HT-29 (cell line): ENCODE measurements at places on chromosomes 12 and 14. TPM values are rescaled to one million over a fixed set of nuclear protein-coding genes. Genes with fewer than 3 reads are reported as not detected.

DNA sequence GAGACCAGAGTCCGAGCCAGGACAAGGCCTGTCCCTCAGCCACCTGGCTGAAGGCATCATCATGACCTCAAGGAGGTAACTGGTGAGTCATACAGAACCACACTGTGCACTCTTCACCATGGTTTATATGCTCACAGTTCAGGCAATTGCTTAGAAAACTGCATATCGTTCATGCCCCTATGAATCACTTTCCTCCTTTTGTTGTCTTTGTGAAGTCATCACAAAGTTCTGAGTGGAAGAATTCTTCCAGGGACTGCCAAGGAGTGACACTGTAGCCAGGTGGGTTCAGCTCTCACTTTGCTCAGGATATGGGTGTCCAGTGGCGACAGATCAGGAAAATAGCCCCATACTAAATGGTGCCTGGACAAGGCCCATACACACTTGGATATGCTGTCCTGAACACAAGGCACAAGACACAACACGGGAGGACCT, 92.5 kb downstream of the DPF3 start:
- DNase-seq: no peak

DNA sequence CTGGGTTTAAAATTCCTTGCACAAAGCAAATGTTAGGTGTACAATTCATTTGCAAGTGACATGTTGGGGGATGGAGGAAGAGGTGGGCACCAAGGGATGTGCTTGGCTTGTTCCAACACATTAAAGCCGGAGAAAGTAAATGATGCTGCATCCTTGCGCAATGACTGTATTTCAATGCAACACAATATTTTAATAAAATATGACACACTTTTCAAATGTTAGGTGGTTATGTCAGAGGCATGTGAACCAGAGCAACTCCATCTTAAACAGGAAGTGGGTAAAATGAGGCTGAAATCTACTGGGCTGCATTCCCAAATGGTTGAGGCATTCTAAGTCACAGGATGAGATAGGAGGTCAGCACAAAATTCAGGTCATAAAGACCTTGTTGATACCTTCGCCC, 53.6 kb upstream of the ARHGAP5 start:
- no peak for DNase-seq

DNA sequence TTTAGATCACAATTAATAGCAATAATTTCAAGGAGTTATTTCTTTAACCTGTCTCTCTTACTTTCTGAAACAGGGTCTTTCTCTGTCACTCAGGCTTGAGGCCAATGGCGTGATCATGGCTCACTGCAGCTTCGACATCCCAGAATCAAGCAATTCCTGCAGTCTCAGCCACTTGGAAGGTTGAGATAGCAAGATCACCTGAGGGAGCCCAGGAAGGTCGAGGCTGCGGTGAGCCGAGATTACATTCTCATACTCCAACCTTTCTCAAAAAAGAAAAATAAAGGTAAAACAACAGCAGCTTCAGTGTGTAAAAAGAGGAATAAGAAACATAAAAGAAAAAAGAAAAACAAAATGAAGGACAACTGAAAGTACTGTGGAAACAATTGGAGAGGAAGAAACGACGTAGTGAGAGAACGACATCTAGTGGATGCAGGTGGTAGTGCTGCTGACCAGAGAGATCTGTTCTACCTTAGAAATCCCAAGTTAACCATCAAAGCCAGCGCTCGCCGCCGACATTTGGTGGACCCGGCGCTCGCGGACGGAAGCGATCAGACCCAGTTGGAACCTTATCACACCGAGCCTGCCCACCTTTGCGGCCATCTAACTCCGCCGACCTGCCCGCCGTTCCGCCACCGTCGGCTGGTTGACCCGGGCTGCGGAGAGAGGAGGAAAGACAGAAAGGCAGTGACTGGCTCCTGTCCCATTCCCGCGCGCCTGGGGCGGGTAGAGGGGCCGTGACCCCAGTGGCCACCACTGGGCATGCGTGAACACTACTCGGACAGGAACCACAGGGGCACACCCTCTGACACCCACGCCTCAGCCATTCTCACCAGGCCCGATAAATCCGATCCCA, 196.1 kb downstream of the ALG10 start:
- peak; percentile 87 for DNase-seq

- no peak for DNase-seq
Measured at GRCh38 chr14:96698960-96699539, 98.1 kb upstream of the VRK1 start.

The ALDH1L2 gene
- total RNA-seq: not detected in 2 replicates

The DEGS2 gene
- total RNA-seq: 87.3 and 94.2 TPM in 2 replicates

DNA sequence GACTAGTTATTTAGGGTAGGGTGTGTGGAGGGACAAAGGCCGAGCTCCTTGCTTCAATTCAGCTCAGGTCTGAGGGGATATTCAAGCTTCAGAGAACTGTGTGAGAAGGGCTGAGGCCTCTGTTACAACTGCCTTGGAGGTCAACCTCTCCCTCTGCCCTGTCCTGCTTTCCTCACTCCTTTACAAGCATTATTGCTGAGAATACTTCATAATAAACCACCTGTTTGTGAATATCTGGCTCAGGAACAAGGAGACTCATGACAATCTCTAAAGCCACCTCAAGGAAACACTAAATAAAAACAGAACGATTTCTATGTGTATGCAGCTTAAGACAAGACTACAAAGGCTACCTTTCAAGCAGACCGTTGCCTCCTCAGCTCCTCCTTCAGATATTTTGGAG, 21.7 kb downstream of the OTOGL start:
- no peak for DNase-seq

DNA sequence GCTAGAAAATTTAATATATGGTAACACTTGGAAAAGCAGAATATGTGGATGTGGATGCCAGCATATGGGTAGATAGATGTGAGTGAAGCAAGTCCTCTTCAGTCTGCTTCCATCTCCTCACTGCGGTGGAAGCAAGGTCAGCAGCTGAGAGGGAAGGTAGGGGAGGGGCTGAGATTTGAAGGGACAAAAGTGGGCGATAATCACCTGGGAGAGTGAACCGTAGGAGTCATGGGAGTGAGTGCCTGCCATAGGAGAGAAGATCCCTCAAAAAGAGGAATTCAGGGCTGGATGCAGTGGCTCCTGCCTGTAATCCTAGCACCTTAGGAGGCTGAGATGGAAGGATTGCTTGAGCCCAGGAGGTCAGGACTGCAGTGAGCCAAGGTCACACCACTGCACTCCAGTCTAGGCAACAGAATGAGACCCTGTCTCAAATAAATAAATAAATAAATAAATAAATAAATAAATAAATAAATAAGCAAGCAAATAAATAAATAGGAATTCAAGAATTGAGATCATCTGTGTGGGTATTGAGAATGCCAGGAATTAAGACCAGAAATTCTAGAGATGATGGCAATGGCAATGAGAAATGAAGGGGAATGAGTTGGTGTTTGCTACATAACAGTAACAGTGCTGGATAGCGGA, 123.4 kb downstream of the BICD1 start:
- DNase-seq: no peak

GRCh38 chr12:1279050-1279449, 288.0 kb downstream of the ERC1 start:
- no peak for DNase-seq

GRCh38 chr14:95256776-95257060, 63.0 kb downstream of the CLMN start:
- no peak for DNase-seq

The WDR89 gene
- total RNA-seq: 3.7 and 4.0 TPM in 2 replicates

The MAPK1IP1L gene
- 15.9 and 29.5 TPM in 2 replicates for total RNA-seq

GRCh38 chr14:62658631-62659030, 386.6 kb downstream of the KCNH5 start:
- DNase-seq: no peak

The SLCO1B3 gene
- 2.6 and 3.2 TPM in 2 replicates for total RNA-seq

DNA sequence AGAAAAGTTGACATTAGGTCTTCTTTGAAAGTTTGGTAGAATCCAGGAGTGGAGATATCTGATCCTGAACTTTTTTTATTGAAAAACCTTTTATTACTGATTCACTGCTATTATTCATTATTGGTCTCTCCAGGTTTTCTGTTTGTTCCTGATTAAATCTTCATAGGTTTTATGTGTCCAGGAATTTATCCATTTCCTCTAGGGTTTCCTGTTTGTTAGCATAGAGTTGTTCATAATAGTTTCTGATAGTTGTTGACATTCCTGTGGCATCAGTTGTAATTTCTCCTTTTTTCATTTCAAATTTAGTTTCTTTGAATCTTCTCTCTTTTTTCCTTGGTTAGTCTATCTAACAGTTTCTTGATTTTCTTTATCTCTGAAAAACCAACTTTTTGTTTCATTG, 370.3 kb downstream of the SLC6A15 start:
- DNase-seq: no peak

DNA sequence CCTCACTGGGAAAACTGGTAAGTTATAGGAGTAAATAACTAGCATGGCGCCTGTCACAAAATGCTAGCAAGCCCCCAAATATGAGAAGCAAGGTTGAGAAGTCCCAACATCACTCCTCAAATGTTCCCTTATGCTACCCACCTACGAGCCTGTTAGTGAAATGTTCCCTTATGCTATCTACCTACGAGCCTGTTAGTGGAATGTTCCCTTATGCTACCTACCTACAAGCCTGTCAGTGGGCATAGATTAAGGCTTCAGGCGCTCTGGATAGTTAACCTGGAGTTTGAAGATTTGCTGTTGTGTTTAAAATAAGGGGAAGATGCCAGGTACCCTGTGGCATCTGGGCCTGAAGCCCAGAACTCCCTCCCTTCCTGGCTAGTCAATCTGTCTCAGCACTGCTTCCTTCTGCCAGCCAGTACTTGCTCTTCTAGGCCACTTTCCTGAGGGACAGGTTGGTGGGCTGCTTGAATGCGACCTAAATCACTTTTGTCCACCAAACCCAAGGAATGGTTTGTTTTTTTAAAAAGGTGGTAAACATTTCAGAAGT, 67.1 kb upstream of the SINHCAF start:
- DNase-seq: no peak

The KRT6C gene
- not detected in 2 replicates for total RNA-seq

DNA sequence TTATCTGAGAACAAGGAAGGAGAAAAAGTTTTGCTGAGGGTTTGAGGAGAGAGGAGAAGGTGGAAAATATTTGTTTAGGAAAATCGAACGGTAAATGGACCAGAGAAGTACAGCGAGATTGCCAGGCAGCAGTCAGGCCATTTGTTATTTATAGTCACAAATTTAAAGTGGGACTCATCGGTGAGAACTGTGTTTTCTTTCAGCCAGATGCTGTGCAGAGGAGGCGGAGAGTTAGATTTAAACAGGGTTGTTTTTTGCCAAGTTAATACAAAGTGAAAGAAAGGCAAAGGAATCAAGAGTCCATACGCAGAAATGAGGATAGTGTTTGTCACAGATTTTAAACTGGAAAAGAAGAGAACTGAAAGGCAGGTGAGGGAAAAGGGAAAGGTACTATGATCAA, 200.6 kb upstream of the CNOT2 start:
- DNase-seq: no peak

The RPGRIP1 gene
- 0.05 and 0.33 TPM in 2 replicates for total RNA-seq

GRCh38 chr14:44846232-44846824, 115.4 kb downstream of the KLHL28 start:
- DNase-seq: peak; percentile 55

The TAS2R42 gene
- not detected in 2 replicates for total RNA-seq

The KRT7 gene
- total RNA-seq: 3.8 and 11.9 TPM in 2 replicates

The TPI1 gene
- total RNA-seq: 1,358 and 1,438 TPM in 2 replicates

DNA sequence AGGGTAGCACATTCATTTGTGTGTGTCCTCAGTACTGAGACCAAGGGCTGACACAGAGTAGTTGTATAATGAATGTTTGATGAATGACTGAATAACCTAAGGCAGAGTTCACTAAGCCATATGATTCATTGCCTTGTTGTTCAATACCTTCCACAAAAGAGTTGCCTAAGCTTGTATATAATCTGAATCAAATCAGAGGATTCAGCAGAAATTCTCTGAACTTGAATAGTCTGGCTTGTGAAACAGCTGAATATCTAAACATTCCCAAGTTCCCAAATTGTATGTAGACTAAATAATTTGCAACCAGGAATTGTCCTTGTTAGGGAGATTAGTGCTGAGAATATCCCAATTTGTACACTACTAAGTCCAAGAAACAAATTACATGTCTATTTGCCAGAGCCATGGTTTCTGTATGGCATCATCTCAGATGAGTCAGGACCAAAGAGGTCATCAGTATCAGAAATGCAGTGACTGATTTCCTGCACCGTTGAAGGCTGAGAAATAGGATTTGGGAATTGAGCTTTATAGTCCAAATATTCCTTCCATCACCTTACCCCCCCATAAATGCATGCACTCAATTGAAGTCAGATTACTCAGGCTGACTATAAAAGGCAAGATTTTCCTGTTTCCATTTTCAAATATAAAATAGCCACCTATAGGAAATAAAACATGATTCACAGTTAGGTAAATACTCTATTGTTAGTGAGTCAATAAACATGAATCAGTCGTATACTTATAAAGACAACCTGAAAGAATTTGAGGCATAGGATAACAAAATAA, 168.7 kb downstream of the PHLDA1 start:
- DNase-seq: peak; percentile 60

The PPP1R12A gene
- total RNA-seq: 25.1 and 26.1 TPM in 2 replicates

- DNase-seq: no peak
Measured at GRCh38 chr12:10094646-10095395, 4.0 kb downstream of the CLEC1A start.

- no peak for DNase-seq
Measured at GRCh38 chr12:65817866-65818265, 6.4 kb upstream of the HMGA2 start.

The ULK1 gene
- total RNA-seq: 4.9 and 9.6 TPM in 2 replicates

The GLT1D1 gene
- total RNA-seq: not detected in 2 replicates

The STAC3 gene
- 0.41 and 1.1 TPM in 2 replicates for total RNA-seq

- DNase-seq: no peak
Measured at GRCh38 chr12:5195244-5195643, 151.6 kb downstream of the KCNA5 start.

- DNase-seq: peak; percentile 36
Measured at GRCh38 chr14:63174760-63175191, 29.5 kb upstream of the RHOJ start.

The SLC7A8 gene
- total RNA-seq: 0.03 and 0.23 TPM in 2 replicates

DNA sequence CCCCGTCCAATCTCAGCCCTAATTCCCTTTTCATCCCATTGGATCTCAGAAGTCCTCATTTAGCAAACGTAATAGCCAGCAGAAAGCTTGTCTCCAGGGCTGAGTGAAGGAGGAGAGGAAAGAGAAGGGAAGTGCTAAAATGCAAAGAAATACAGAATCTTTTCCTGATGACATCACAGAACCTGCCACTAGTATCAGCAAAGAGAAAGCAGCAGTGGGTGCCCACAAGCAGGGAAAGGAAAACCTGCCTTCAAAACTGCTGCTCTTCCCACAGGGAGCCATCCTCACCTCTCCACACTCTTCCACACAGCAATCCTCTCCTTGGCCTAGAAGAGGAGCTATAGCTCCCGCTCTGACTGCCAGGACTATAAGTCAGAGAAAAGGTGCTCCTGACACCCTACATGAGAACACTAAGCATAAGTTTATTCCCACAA, 11.3 kb downstream of the MED13L start:
- no peak for DNase-seq

DNA sequence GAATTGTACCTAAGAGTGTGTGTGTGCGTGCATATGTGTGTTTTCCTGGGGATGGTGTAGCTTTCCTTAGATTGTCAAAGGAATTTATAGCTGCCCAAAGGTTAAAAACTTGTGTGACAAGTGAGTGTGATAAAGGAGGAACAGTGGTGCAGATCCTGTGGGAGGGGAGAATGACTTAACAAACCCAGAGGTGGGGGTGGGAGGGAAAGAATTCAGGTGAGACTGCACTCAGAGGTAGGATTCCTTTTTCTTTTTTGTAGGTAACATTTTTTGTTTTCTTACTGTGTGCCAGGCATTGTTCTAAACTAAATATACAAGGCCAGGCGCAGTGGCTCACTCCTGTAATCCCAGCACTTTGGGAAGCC, 45.3 kb upstream of the SINHCAF start:
- DNase-seq: peak; percentile 89
